ENCODE measurements at places on chromosomes 12 and 14.

GRCh38 chr14:43249591-43249990, 1257.5 kb downstream of the FSCB start:
- no peak for DNase-seq

DNA sequence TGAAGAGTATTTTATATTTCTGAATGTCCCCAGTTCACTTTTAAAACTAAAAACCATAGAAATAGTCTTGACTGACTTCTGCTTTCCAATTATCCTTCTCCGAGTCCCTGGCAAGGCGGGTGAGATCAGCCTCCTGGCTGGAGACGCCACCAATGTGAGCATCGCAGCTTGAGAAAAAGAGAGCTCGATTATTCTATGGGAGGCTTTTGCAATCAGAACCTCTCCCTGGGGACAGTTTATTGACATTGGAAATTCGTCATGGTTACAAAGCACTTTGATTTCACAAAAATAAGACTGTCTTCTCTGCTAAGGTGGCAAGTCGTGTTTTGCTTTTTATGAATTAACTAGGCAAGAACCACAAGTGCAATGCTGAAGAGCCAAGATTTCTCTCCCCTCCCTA, 23.6 kb upstream of the GPHB5 start:
- DNase-seq = peak; percentile 49

DNA sequence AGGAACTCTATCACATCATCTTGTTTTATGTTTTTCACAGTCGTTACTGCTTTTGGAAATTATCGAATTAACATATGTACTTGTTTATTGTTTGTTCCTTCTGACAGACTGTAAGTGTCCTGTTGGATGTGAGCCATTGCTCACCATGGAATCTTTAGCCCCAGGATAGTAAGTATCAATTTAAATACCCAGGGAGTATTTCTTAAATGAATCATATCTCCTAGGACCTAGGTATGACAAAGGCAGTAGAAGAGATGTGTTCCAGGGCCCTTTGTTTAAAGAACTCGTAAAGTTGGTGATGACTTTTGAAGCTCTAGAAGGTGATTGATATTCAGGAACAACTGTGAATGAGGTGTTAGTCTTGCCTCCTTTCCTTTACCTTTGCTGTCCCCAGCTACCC, 30.3 kb upstream of the STRAP start:
- no peak for DNase-seq

DNA sequence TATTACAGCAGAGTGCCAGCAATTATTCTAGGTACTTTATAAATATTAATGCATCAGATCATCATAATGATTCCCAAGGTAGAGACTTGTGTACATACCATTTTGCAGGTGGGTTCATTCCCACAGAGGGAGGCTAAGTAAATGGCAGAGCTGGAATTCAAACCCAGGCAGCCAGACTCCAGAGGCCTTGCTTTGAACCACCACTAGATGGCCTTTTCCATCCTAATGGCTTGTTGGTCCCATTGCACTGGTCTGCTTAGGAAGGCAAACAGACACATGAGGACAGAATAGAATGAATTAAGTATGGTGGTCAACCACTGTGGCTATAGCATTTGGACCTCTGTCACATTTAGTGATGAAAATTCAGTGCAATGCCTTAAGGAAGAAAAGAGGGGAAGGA, 158.7 kb downstream of the METTL25 start:
- DNase-seq = peak; percentile 22

DNA sequence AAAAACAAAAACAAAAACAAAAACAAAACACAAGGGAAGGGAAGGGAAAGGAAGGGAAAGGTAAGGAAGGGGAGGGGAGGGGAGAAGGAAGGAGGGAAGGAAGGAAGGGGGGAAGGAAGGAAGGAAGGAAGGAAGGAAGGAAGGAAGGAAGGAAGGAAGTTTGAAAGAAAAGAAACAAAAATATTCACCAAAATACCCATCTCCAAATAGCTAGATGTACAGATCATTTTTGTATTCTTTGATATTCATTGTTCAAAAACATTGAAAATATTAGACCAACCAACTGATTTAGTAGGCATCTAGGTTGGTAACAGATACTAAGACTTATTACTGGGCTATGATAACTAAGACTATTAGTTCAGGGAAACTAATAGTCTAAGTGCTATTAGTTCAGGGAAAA, 39.1 kb upstream of the USP15 start:
- no peak for DNase-seq

DNA sequence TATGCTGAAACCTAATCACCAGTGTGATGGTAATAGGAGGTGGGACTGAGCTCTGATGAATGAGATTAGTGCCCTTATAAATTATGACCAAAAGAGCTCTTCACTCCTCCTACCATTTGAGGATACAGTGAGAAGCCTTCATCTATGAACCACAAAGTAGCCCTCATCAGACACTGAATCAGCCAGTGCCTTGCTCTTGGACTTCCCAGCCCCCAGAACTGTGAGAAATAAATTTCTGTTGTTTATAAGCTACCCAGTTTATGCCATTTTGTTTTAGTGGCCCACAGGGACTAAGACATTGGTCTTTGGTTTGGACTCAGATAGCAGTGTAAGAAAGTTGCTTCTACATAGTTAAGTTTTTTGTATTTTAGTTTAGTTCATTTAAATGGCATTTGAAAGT, 32.9 kb downstream of the ABHD12B start:
- no peak for DNase-seq

GRCh38 chr12:105113094-105113493, 5.6 kb downstream of the WASHC4 start:
- no peak for DNase-seq

DNA sequence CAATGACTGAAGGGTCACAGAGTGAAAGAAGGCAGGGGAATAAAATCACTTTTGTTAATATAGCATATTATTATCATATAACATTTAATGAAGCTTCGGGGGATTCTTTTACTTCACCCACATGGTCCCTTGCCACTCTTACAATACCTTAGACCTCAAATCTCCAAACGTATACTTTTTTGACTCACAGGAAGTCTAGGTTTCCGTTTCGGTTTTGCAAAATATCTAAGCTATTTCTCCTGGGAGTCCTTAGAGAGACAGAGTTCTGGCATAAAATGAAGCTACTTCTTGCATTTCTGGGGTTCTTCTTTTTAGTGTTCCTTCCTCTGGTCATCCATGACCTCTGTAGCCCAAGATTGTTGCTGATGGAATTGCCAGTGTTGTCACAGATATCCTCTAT, 590.5 kb upstream of the ATP2B1 start:
- no peak for DNase-seq

GRCh38 chr12:115203701-115204100, 519.7 kb upstream of the TBX3 start:
- DNase-seq = no peak

DNA sequence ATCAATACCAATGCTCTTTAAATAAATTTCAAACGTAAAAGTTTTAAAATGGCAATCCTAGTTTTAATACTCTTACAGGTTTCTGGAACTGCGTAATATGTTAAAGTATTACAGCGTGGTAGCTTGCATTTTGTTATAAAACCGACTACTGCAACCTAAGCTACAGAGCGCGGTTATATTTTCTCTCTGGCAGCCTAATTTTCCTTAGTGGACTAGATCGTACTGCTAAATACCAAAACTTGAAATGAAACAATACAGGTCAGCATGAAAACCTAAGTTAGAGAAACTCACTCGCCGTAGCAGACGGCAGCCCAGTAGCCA, 1.2 kb downstream of the CCDC92 start:
- no peak for DNase-seq

DNA sequence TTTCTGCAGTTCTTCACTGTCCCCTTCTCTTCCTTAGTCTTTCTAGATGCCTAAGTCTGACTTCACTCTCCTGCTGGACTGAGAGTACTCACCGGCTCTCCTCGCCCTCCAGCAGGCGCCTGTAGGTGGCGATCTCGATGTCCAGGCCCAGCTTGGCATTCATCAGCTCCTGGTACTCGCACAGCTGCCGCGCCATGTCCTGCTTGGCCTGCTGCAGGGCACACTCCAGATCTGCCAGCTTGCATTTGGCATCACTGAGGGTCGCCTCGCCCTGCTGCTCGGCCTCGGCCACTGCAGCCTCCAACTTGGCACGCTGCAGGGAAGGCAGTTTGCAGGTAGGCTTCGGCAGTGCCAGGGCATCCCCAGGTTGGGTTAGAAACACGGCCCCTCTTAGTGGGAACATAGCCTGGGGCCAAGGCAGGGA, 5.2 kb downstream of the KRT84 start:
- no peak for DNase-seq

- DNase-seq = no peak
Measured at GRCh38 chr12:131391399-131391798, 319.5 kb upstream of the SFSWAP start.

GRCh38 chr14:85421186-85421877, 108.6 kb upstream of the FLRT2 start:
- no peak for DNase-seq

DNA sequence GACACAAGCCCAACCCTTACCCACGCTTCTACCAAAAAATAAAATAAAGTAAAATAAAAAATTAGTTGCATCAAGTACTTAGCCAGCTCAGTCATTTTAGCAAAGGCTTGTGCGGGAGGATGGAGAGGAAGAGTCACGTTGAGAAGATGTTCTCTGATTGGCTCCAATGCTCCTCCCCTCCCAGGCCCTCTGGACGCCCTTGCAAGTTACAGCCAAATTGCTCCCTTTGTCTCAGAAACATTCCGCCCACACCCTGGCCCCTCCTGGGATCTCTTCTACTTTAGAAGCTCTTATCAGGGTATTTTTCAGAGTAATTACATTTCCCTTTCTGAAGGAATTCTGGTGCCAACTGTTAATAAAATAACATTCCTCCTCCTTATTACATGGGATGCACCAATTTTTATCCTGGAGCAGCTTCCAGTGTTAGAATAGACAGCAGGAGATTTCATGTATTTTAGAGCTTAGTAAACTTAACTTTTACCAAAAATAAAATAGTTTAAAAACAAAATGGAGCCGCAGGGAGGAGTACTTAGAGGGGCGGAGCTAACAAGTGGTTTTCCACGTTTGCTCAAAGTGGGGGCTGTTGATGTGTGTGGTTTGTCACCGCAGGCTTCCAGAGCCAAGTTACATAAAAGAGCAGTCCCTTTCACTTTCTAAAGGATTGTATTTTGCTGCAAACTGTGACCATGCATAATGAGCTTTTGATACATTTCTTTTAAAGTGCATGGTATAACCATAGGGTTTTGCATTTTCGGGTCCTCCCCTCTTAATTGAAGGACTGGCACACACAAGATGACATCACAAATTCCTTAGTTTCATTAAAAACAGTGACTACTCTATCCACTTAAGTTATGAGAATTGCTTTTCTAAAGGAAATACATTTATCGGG, 71.7 kb upstream of the RAP1B start:
- DNase-seq = no peak

- DNase-seq = no peak
Measured at GRCh38 chr14:74080820-74081460, 3.3 kb downstream of the ALDH6A1 start.

- no peak for DNase-seq
Measured at GRCh38 chr14:39050389-39050788, 52.6 kb downstream of the SEC23A start.

GRCh38 chr12:51160814-51161459, 12.0 kb downstream of the TFCP2 start:
- DNase-seq = no peak

DNA sequence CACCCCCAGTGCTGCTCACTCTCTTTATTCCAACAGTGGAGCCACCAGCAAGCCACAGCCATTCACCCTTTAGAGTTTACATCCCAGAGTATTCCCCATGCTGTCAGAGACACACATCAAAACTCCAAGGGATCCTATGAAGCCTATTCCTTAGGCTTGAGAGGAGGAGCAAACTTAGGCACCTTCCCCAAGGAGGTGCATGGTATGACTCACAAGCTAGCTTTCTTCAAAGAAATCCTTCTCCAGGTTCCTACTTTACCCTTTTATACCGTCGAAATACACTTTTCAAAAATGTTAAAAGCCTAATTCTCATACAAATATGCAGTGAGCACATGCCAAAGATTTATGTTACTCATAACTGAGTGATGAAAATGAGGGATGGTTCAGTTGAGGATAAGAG, 175.4 kb downstream of the ETNK1 start:
- DNase-seq = no peak

DNA sequence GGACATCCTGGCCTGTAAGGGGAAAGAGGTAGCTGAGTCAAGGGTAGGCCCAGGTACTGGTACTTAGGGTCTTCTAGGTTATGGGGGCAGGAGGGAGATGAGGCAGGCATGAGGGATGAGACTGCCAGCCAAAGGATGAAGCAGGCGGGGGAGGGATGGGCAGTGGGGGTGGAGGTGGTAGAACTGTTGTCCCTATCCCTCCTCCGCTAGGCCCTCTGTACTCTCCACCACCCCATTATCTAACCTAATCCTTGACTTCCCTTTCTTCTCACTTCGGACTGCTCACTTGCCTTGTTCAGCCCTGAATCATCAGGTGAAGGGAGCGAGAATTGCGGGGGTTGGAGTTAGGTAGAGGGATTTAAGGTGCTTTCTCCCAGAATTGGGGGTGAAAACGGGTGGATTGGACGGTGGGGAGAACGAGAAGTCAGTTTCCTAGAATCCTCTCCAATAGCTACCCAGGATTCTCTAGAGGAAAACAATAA, 562 bp downstream of the PAN2 start:
- no peak for DNase-seq

- DNase-seq = no peak
Measured at GRCh38 chr12:132158677-132159554, 14.7 kb downstream of the NOC4L start.

- DNase-seq = no peak
Measured at GRCh38 chr12:101695706-101696105, 1.7 kb upstream of the CHPT1 start.

GRCh38 chr14:76812422-76813383, at the start of gene ANGEL1:
ANGEL1 (minus strand) TSS chr14:76812882; CDS start chr14:76812827, 55 bp downstream.
- peak; percentile 96 for DNase-seq

GRCh38 chr12:28457785-28458184, 267.5 kb downstream of the CCDC91 start:
- no peak for DNase-seq

DNA sequence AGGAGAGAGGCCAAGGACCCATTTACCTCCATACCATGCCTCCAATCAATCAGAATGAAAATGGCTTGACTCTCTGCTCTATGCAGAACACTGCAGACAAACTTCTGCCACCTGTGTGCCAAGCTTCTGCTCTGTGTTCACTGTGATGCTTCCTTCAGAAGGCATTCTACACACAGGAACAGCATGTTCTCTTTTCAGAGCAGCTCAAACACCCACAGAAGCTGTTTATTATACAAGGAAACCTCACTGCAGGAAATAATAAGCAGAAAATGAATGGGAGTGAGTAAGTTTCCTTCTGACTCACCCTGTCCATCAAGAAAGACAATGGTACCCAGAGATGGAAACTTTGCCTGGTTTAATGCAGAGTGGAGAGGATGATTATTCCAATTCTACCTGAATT, 2.4 kb upstream of the ESR2 start:
- no peak for DNase-seq
